ENCODE measurements at places on chromosomes 6 and 20. TPM values are rescaled to one million over a fixed set of nuclear protein-coding genes. Genes with fewer than 3 reads are reported as not detected.

The ZNF165 gene
- total RNA-seq = 0.39 TPM

The HLA-DQA1 gene
- not detected for total RNA-seq

The KIF25 gene
- under 0.01 TPM for total RNA-seq

The PROCR gene
- 83.1 TPM for total RNA-seq

The GMDS gene
- 6.2 TPM for total RNA-seq

The CST5 gene
- not detected for total RNA-seq

The ADGB gene
- not detected for total RNA-seq

The CTCFL gene
- total RNA-seq = not detected

The PXDC1 gene
- total RNA-seq = 71.8 TPM

The DLL1 gene
- total RNA-seq = 2.6 TPM

The RTEL1 gene
- total RNA-seq = 6.1 TPM

The SYCP2 gene
- 1.1 TPM for total RNA-seq

The MLIP gene
- total RNA-seq = 1.3 TPM

The RSPH9 gene
- total RNA-seq = 0.25 TPM

The MANEA gene
- total RNA-seq = 6.5 TPM

The ADAM33 gene
- total RNA-seq = under 0.01 TPM

The LSM14B gene
- total RNA-seq = 31.7 TPM

The MCM8 gene
- total RNA-seq = 5.9 TPM

The SPO11 gene
- not detected for total RNA-seq

The HLA-DRA gene
- under 0.01 TPM for total RNA-seq

The VNN1 gene
- total RNA-seq = under 0.01 TPM

The ZGPAT gene
- 10.1 TPM for total RNA-seq

The GGTLC1 gene
- not detected for total RNA-seq

The STMN3 gene
- total RNA-seq = 0.51 TPM

The PNLDC1 gene
- total RNA-seq = not detected

The BNIP5 gene
- total RNA-seq = not detected

The SLC52A3 gene
- not detected for total RNA-seq

The SOBP gene
- total RNA-seq = 2.5 TPM

The TPD52L1 gene
- total RNA-seq = 0.90 TPM

The SUMO4 gene
- 1.0 TPM for total RNA-seq

The SLX4IP gene
- total RNA-seq = 2.3 TPM

The EYA2 gene
- not detected for total RNA-seq

The CLVS2 gene
- total RNA-seq = not detected

The ZFP57 gene
- total RNA-seq = 0.51 TPM

The PHIP gene
- total RNA-seq = 15.5 TPM

The STX11 gene
- total RNA-seq = 21.1 TPM

The GGT7 gene
- total RNA-seq = 3.4 TPM

The OR12D3 gene
- not detected for total RNA-seq

The FNDC11 gene
- 1.3 TPM for total RNA-seq

The GJA10 gene
- total RNA-seq = not detected

The KLHDC3 gene
- total RNA-seq = 152 TPM

The DDAH2 gene
- 125 TPM for total RNA-seq

The LINC00237 gene
- under 0.01 TPM for total RNA-seq

The MUCL3 gene
- not detected for total RNA-seq

The CST9L gene
- not detected for total RNA-seq

The GNMT gene
- 0.13 TPM for total RNA-seq

The RUNX2 gene
- not detected for total RNA-seq

The PPIL6 gene
- 0.76 TPM for total RNA-seq

The IRF4 gene
- under 0.01 TPM for total RNA-seq

The HLA-DOA gene
- total RNA-seq = not detected

The SCRT2 gene
- not detected for total RNA-seq

The GSTA3 gene
- total RNA-seq = not detected

The AGER gene
- total RNA-seq = 0.39 TPM

The BTNL2 gene
- not detected for total RNA-seq

The EPPIN gene
- total RNA-seq = not detected

The RBPJL gene
- not detected for total RNA-seq

The TSBP1 gene
- not detected for total RNA-seq

The PSMA7 gene
- total RNA-seq = 337 TPM

The C20orf202 gene
- under 0.01 TPM for total RNA-seq
